ENCODE measurements at places on chromosomes 3 and 15. TPM values are rescaled to one million over a fixed set of nuclear protein-coding genes. Genes with fewer than 3 reads are reported as not detected.

DNA sequence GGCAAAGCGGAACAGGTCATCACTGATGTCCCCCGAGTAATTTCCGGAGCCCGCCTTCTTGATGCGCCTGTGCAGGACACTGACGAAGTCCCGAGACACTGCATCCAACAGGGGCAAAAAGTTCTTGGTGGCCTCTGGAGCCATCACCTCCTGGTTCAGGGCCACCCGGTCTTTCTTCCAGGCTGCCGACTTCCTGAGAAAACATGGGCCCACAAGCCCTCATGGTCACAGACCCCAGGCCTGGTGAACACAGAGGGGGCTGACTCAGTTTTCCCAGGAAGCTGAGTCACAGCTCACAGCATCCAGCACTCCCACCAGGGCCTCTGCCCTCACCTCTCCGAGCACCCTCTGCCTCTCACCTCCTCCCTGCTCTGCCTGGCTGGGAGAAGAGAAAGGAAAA is 22.4 kb downstream of the CYP11A1 start:
- no peaks in the 10 kb centered on the region for H3K4me1 ChIP-seq
- DNase-seq: no peak
- H3K27ac ChIP-seq: no peak overlapping the region
- H3K27me3 ChIP-seq: no peaks in the 10 kb centered on the region
- no peaks in the 10 kb centered on the region for H3K36me3 ChIP-seq

GRCh38 chr3:19342389-19342788 is 194.1 kb downstream of the KCNH8 start:
- H3K4me1 ChIP-seq: no peaks in the 10 kb centered on the region
- no peak for DNase-seq
- no peaks in the 10 kb centered on the region for H3K36me3 ChIP-seq
- no peak overlapping the region for H3K27ac ChIP-seq

DNA sequence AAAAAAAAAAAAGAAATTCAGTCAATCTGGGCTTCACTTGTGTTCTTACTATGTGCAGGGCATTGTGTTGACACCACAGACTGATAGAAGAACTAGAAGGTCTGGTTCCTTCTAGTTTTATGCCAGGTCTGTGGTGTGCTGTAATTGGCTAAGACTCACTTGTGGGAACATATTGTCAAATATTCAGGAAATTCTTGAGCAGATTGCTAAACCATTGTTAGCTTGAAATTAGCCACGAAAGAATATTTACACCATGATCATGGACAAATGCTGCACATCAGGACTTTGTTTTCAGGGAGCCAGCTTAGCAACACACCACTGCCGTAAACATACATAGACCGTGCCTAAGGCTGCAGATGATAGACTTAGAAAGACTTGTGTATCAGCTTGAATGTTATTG is 74.6 kb downstream of the GTPBP8 start:
- H3K27ac ChIP-seq: no peak overlapping the region
- H3K36me3 ChIP-seq: no peaks in the 10 kb centered on the region
- H3K27me3 ChIP-seq: no peaks in the 10 kb centered on the region
- DNase-seq: no peak

GRCh38 chr3:124486324-124486723 is 243.9 kb upstream of the UMPS start:
- H3K36me3 ChIP-seq: no peaks in the 10 kb centered on the region
- H3K4me3 ChIP-seq: no peak overlapping the region
- DNase-seq: no peak
- H3K27me3 ChIP-seq: no peaks in the 10 kb centered on the region

DOCK3 gene
- 0.61 TPM for total RNA-seq

ILDR1 gene
- not detected for total RNA-seq

GRCh38 chr15:94951538-94951937 is 720.2 kb downstream of the MCTP2 start:
- no peaks in the 10 kb centered on the region for H3K4me1 ChIP-seq
- H3K27ac ChIP-seq: no peak overlapping the region
- no peak for DNase-seq
- no peak overlapping the region for H3K4me3 ChIP-seq
- no peaks in the 10 kb centered on the region for H3K27me3 ChIP-seq
- no peaks in the 10 kb centered on the region for H3K36me3 ChIP-seq

- DNase-seq: peak; percentile 11
- no peak overlapping the region for H3K4me3 ChIP-seq
- no peaks in the 10 kb centered on the region for H3K36me3 ChIP-seq
- no peaks in the 10 kb centered on the region for H3K4me1 ChIP-seq
These were observed 570.0 kb upstream of the NR2F2 start for GRCh38 chr15:95760508-95760907.

DNA sequence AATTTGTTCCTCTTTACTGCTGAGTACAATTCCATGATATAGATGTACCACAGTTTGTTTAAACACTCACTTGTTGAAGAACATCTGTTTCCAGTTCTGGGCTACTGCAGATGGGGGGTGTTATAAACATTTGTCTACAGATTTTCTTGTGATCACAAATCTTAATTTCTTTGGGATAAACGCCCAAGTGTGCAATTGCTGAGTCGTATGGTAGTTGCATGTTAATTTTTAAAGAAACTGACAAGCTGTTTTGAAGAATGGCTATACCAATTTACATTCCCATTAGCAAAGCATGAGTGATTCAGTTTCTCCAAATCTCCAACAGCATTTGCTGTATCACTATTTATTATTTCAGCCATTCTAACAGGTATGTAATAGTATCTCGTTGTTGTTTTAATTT is 242.0 kb upstream of the MRPL3 start:
- no peak overlapping the region for H3K27ac ChIP-seq
- no peaks in the 10 kb centered on the region for H3K4me1 ChIP-seq
- DNase-seq: no peak
- H3K27me3 ChIP-seq: no peaks in the 10 kb centered on the region
- H3K36me3 ChIP-seq: no peaks in the 10 kb centered on the region
- H3K4me3 ChIP-seq: no peak overlapping the region

DNA sequence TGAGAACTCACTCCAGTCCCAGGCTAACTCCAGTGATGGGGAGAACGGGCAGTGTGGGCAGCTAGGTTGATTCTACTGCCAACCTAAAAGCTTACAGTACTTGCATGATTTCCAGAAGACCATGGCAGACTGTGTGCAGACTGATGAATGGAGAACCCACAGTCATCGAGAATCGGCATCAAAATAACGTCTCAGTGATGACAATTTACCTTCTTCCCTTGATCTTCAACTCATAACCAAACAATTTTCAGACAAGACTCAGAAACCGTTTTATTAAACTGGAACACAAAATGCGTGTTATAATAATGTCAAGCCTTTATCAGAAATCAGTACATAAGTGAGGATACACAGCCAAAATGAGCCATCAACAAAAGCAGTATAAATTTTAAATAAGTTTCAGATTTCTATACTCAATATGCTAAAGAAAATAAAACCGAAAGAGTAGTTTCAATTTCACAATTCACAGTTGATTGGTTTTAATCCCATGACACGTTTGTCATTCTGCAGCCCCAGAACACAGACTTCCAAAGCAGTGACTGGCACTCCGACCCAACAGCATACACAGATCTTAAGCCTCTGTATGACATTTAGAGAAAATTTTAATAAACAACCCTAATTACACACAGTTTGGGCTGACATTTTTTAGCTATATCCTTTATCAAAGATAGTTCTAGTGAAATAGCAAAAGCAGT is 54.5 kb downstream of the ZMAT3 start:
- H3K4me3 ChIP-seq: no peak overlapping the region
- H3K4me1 ChIP-seq: peaks cover 14% of the 10 kb centered on the region

DNA sequence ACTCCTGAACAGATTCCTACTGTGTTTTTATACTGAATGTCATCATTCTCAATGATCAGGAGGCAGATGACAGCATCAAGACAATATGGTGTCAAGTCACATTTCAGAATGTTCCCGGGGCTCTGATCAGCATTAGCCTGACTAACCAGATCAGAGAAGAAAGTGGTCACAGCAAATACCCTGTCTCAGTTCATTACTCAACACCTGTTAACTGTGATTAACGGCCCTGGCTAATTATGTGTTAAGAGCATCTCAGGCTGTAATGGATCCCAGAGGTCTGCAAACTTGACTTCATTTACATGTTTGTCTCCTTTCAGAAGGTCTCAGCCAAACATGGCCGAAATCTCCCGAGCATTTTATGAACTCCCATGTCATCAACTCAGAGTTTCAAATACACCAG is 833.7 kb downstream of the FHIT start:
- H3K27ac ChIP-seq: no peak overlapping the region
- DNase-seq: no peak
- no peaks in the 10 kb centered on the region for H3K4me1 ChIP-seq

DNA sequence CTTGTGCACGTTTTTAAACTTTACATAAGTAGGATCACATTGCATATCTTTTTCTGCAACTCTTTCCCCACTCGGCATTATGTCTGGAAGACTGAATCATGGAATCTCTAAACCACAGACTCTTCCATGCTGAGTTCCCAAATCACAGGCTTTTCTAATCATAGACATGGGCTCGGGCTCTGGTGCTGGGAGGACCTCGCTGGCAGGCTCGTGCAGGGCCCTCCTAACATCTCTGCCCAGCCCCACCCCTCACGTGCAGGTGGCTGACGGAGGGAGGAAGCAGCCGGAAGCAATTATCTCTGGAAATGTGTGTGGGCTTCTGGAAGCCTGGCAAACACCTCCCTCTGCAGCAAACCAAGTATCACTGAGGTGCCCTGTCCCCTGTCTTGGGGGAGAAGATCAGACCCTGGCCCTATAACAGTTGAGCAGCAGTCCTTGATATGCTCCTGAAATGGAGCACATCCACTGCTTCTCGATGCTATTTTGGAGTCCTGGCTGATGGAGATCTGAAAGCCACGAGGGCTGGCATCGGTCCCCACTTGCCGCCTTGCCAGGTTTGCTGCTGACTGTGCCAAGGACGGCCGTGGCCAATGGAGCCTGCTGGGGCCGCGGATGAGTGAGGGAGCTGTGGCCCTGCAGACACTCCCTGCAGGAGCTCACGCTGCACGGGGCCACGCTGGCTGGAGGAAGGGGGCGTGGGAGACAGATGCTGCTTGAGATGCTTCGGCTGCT is 4.4 kb upstream of the IQSEC1 start:
- H3K27me3 ChIP-seq: peaks cover 20% of the 10 kb centered on the region
- H3K4me1 ChIP-seq: peaks cover 10% of the 10 kb centered on the region
- no peaks in the 10 kb centered on the region for H3K36me3 ChIP-seq
- peak; percentile 40 for DNase-seq
- H3K27ac ChIP-seq: no peak overlapping the region

- DNase-seq: no peak
- H3K4me3 ChIP-seq: no peak overlapping the region
- no peaks in the 10 kb centered on the region for H3K27me3 ChIP-seq
- H3K27ac ChIP-seq: no peak overlapping the region
- no peaks in the 10 kb centered on the region for H3K36me3 ChIP-seq
These were observed 94.9 kb downstream of the ERC2 start for GRCh38 chr3:56373386-56373785.

GLDN gene
- 1.0 TPM for total RNA-seq

EPHA3 gene
- total RNA-seq: 1.2 TPM

DNA sequence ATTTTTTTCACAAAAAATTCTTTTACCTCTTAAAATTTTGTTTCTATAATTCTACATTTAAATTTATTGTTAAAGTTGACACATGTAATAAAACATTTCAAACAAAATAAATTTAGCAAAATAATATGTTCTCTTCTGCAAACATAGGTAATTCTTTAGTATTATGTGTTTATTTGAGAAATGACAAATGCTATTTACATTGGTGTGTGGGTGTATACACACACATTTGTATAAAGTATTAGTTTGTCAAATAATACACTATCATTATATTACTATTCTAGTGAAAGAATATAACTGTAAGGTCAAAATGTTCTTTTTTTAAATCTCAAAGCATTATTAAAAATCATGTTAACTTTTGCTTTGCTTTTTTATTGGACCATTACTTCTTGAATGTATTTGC is 1370.6 kb downstream of the SI start:
- no peak overlapping the region for H3K4me3 ChIP-seq
- H3K27me3 ChIP-seq: no peaks in the 10 kb centered on the region
- no peak overlapping the region for H3K27ac ChIP-seq
- no peak for DNase-seq

C3orf85 gene
- not detected for total RNA-seq

GPR176 gene
- 1.4 TPM for total RNA-seq

ARHGEF26 gene
- 1.0 TPM for total RNA-seq
